ENCODE measurements at places on chromosomes 2 and 18. TPM values are rescaled to one million over a fixed set of nuclear protein-coding genes. Genes with fewer than 3 reads are reported as not detected.

Gene NT5C1B
- total RNA-seq = not detected

Gene CHRND
- not detected for total RNA-seq

Gene GPR35
- 0.33 TPM for total RNA-seq

DNA sequence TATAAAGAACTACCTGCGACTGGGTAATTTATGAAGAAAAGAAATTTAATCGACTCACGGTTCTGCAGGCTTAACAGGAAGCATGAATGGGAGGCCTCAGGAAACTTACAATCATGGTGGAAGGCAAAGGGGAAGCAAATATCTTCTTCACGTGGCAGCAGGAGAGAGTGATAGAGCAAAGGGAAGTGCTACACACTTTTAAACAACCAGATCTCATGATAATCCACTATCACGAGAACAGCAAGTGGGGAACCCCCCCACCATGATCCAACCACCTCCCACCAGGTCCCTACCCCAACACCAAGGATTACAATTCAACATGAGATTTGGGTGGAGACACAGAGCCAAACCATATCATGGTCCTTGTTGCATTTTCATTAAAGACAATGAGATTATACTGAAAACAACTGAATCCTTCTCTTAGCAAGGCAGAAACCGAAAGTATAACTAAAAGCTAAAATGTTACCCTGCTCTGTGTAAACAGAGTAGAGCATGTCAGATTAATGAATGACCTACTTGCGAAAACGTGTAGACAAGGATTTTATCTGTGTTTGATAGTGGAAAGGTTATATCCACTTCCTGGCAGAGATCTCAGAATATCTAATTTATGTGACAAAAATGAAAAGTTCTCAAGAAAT is 60.1 kb upstream of the RBBP8 start:
- DNase-seq = no peak

DNA sequence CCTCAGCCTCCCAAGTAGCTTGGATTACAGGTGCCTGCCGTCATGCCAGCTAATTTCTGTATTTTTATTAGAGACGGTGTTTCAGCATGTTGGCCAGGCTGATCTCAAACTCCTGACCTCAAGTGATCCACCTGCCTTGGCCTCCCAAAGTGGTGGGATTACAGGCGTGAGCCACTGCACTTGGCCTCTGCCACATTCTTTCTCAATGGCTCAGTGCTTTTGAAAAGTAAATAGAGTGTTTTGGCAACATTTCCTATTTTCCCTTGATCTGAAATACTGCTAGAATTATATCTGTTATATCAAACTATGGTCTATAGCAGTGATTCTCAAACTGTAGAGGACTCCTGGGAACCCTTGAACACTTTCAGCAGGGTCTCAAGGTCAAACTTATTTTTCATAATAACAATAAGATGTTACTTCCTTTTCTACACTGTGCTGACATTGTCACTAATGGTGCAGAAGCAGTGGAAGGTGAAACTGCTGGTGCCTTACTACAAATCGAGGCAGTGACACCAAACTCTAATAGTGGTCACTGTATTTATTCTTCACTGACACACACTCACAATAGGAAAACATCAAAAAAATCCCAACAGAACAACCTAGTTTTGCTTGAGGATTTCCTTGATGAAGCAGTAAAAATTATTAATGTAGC is 10.6 kb downstream of the DAW1 start:
- peak; percentile 26 for DNase-seq

DNA sequence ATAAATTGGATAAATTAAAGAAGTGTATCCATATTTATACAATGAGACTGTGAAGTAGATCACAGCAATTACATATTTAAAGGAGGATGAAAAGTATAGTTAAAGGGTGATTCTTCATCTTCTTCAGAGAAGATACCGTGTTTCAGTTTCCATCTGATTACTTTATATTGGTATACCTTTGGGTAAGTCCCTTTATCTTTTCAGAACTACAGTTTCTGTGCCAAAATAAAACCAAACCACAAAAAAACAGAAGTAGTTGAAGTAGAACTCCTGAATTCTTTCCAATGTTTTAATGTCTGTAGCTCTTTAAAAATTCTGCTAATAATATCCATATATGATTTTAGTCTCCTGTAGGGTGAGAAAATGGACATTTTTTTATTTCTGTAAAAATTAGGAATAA is 231.2 kb upstream of the LINC00305 start:
- no peak for DNase-seq

DNA sequence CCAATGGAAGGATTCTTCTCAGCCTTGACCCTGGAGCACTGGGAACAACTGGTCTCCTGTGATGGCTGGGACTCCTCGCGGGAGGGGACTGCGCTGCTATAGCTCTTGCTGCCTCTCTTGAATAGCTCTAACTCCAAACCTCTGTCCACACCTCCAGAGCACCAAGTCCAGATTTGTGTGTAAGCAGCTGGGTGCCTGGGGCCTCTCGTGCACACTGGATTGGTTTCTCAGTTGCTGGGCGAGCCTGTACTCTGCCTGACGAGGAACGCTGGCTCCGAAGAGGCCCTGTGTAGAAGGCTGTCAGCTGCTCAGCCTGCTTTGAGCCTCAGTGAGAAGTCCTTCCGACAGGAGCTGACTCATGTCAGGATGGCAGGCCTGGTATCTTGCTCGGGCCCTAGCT is 28.8 kb downstream of the LIPG start:
- no peak for DNase-seq
